Left hindlimb (tissue), 1 donor: ENCODE measurements at places on chromosomes 13 and 19.

GRCh38 chr13:63304497-63304896, 1888.8 kb upstream of the PCDH20 start:
- no peak for DNase-seq

DNA sequence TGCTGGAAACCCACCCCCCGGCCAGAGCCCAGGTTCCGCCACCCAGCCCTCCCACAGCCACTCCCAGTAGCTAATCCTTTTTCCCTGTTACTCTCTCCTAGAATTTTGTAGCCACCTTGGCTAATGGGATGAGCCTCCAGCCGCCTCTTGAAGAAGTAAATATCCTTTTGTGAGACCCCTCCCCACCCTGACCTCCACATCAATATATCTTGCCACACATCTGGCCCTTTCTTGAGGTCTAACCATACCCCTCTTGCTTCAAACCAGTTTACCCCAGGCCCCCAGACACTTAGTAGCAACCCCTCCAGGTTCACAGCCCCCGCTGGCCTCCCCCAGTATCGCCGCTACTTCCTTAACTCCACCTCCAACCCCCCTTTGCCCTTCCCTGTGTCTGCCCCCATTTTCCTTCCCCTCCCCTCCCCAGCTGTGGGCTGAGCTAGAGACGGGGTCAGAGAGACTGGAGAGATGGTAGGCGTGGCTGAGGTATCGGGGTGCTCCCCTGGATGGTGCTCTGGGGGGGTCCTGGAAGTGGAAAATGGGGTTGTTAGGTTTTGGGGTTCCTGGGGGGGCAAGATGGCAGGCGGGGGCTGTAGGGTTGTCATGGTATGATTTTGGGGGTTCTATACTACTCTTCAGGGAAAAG, 2.8 kb downstream of the PRMT1 start:
- DNase-seq = no peak

DNA sequence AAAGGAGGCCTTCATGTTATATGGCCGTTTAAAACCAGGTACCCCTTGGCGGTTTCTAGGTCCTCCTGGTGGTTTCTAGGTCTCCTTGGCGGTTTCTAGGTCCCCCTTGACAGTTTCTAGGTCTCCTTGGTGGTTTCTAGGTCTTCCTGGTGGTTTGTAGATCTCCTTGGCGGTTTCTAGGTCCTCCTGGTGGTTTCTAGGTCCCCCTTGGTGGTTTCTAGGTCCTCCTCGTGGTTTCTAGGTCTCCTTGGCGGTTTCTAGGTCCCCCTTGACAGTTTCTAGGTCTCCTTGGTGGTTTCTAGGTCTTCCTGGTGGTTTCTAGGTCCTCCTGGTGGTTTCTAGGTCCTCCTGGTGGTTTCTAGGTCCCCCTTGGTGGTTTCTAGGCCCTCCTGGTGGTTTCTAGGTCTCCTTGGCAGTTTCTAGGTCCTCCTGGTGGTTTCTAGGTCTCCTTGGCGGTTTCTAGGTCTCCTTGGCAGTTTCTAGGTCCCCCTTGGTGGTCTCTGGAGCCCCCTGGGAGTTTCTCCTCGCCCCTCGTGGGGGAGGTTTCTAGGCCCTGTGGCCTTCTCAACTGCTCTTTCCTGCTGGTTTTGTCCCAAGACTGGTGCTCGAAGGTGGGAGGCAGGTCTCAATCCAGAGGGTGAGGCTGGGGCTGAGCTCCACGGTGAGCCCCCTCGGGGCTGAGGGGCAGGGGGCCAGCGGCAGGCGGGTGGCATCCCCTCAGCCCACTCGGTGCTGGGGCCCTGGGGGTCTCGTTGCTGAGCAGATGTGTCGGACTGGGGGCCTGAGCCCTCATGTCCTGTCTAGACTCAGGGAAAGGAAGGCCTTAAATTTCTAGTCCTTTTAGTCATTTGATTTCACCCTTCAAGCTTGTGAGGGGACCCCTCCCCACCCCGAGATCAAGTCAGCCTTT, 8.0 kb downstream of the HCN2 start:
- no peak for DNase-seq

GRCh38 chr13:51980908-51981307, 30.3 kb downstream of the ATP7B start:
- no peak for DNase-seq

- no peak for DNase-seq
These were observed 3.5 kb downstream of the SLC7A9 start for GRCh38 chr19:32866061-32866460.

DNA sequence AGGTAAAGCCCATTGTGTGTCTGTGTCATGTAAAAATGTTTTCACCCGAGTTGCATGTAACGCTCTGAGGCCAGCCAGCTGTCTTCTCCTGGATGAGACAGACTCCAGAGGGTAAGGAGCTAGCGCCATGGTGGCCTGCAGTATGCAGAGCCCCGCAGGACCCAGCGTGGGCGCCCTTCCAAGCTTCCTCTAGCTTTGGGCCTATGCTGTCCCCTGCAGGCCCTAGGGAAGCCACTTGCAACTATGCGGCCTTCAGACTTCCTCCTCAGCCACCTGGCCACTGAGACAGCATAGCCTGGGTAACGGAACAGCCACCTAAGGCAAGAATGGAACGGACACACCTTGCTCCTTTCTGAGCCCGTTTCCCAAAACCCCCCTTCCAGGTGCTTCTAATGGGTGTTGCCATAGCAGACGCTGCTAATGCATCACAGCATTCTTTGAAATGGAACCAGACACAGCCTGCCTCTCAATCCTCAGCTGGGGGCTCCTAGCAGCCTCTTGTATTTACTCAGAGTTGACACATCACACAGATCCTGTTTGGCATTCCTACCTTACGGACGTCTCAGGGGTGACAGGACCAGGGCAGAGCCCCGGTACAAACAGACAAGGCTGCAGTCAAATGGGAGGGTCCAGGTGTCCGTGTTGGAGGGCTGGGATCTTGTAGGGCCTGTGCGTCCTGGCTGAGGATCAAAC, 6.2 kb downstream of the FAM32A start:
- DNase-seq = no peak

- no peak for DNase-seq
These were observed 107.4 kb downstream of the DNAJC3 start for GRCh38 chr13:95784161-95784899.

DNA sequence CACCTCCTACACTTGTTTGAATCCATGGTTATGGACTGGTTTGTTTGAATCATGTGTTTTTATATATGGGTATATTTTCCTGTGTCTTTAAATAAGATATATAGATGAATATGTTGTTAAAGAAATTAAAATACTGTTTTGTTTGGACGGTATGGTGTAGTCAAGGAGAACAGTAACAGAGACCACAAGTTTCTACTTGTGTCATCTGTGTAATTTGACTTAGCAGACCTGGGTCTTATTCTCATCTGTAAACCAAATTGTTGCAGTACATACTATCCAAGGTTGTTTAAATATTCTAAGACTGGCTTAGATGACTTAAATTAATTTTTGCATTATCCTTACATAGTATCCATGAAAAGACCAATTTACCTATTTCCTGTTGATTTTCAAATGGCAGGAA, 361.1 kb upstream of the SLITRK1 start:
- no peak for DNase-seq

DNA sequence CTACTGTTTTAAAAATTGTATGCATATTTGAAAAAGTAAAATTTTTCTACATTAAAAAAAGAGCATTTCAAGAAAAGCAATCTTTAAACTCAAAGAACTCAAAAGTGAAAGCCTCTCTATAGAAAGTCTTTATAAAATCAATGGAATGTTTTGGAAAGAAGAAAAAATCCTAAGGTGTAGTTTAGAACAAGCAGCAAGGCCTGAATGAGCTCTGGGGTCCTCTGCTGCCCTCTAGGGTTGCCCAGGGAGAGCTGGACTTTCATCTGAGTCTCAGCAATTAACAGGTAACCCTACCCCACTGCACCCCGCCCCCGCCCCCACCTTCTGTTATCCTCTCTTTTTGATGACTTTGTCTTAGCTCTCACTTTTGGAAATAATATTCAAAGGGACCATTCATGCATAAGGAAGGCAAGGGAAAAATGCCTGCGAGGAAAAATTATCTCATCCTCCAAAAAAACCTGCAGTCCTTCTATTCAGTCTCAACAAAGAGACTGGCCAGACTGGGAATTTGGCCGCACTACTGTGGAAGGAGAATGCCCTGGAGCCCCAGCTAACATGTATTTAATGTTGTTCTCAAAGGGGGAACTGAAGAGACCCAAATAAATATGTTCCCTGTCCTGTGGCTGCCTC, 24.1 kb downstream of the SLC25A30 start:
- no peak for DNase-seq

- no peak for DNase-seq
These were observed 106.1 kb downstream of the RAB20 start for GRCh38 chr13:110455444-110455843.

DNA sequence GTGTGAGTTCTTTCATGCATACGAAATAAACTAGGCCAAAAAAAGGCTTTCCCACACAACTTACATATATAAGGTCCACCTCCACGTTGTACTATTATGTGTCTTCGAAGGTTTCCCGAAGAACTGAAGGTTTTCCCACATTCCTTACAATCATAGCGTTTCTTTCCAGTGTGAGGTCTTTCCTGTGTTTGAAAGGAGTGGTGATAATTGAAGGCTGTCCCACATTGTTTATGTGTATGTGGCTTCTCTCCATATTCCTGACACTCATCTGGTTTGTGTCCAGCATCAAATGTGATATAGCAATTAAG, 14.6 kb downstream of the ZNF442 start:
- DNase-seq = no peak

GRCh38 chr19:13094771-13095392, 7.8 kb downstream of the LYL1 start:
- peak; percentile 57 for DNase-seq

DNA sequence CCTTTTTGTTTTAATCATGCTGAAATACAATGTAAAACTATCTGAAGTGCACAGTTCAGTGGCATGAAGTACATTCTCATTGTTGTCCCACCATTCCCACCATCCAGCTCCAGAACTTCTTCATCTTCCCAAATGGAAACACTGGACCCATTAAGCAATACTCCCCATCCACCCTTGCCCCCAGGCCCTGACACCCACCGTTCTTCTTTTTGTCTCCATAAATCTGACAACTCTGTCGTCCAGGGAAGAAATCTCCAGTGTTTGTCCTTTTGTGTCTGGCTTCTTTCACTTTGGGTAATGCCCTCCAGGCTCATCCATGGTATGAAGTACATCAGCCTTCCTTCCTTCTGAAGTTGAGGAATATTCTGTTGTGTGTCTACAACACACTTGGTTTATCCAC, 2.6 kb upstream of the SLC15A1 start:
- no peak for DNase-seq

DNA sequence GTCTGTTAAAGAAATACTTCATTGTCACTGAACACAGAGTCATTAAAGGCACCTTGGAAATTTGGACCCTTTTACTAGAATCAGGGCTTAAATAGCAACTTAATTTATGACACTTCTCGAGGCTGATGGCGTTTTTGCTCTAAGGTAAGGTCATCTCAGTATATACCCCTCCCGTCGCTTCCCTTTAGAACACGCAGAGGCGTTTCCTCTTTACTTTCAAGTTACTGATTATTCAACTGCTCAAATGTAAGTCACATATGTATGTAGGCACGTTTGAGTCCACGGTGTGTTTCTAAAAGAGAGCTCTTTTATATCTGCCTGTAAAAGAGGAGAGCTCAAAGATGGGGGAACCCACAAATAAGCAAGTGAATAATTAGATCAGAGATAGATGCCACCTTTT, 181.5 kb downstream of the TSHZ3 start:
- no peak for DNase-seq

GRCh38 chr13:93872376-93872775, 607.1 kb downstream of the DCT start:
- no peak for DNase-seq

GRCh38 chr13:75186379-75186778, 295.6 kb downstream of the TBC1D4 start:
- DNase-seq = no peak

GRCh38 chr19:9189535-9189934, 10.8 kb downstream of the OR7D2 start:
- no peak for DNase-seq

GRCh38 chr13:36370108-36370429, 23.9 kb upstream of the SPART start:
- peak; percentile 63 for DNase-seq

GRCh38 chr13:31909864-31910551, 121.6 kb upstream of the FRY start:
- DNase-seq = peak; percentile 47

DNA sequence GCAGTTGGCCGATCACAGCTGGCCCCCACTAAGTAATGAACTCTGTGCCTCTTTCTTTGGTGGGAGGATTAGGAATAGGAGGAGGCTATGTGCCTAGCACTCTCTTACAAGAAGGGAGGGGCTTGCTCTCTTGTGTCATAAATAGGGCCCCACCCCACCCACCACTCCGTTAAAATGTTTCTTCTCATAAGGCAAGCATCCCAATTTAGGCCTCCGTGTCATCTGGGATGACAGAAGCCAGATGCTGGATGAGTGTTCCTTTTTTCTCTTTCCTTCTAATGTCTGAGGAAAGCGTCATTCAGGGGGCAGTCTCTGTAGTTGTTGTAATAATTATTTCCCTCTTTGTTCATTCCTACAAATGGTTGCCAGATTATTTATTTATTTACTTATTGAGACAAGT, at the start of gene LIPE:
Gene LIPE, minus strand, starts transcription at position 76 of the 400 bp plus-strand sequence. CDS start 239 bp downstream, outside the sequence.
- DNase-seq = no peak
